ENCODE measurements at places on chromosomes 1 and 21.
A peak's percentile ranks its signal among the peaks of the same experiment; 100 is the strongest.

DNA sequence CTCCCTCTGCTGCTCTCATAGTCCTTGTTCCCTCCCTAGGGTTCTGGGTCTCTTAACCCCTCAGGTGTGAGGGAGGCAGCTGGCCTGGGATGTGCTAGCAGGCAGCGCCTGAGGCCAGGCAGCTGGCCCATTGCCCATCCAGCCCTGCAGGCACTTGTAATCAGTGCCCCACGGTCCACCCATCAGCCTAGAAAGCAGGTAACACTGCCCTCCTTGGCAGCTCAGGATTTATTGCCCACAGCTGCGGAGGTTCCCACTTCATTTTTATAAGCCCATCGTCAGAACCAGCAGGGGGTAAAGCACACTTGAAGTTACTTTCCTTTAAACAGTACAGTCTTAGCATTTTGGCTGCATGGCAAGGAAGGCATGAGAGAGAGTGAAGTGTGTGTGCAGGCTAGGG, 70.6 kb downstream of the TMEM53 start:
- DNase-seq = no peak

GRCh38 chr1:104125970-104126369, 376.3 kb downstream of the AMY1C start:
- DNase-seq = no peak

- no peak for DNase-seq
These were observed 1.9 kb downstream of the HDGF start for GRCh38 chr1:156749419-156750118.

- DNase-seq = no peak
These were observed 5.1 kb downstream of the PEF1 start for GRCh38 chr1:31639543-31639942.

GRCh38 chr1:107935396-107936064, 29.4 kb downstream of the VAV3 start:
- DNase-seq = no peak

GRCh38 chr1:75430526-75430925, 180.4 kb downstream of the SLC44A5 start:
- DNase-seq = no peak

DNA sequence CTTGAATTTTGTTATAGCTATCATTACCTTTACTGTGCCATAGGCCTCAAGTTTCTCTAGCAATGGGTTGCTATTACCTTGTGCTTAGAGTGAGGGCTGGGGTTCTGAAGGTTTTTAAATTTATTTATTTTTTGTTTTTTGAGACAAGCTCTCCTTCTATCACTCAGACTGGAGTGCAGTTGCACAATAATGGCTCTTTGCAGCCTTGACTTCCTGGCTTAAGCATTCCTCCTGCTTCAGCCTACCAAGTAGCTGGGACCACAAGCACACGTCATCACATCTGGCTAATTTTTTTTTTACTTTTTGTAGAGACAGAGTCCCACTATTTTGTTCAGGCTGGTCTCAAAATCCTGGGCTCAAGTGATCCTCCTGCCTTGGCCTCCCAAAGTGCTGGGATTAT, 41.5 kb downstream of the SNX27 start:
- no peak for DNase-seq

DNA sequence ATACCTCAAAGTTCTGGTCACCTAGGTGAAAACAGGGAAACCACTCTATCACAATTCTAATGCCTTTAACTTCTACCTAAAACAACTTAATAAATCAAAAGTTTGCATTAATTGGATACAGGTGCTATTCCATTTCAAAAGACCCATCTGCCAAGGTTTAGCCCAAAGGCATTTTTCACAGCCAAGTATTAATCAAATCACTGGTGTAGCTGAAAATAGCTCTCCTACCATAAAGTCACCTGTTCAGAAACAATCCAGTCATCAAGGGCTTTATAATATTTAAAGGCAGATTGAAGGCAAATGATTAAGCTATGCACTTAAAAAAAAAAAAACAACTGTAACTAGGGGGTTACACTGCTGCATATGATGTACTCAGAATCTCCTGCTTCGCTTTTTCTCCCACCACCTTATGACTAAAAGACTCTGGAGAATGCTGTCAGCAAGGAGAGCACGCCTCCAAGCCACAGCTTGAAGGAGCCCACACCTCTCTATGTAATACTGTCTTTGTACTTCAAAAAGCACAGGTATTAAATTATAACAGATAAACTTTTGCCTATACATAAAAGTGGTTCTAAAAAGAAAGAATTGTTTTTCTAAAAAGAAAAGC, 20.5 kb downstream of the KIAA0319L start:
- DNase-seq = no peak

DNA sequence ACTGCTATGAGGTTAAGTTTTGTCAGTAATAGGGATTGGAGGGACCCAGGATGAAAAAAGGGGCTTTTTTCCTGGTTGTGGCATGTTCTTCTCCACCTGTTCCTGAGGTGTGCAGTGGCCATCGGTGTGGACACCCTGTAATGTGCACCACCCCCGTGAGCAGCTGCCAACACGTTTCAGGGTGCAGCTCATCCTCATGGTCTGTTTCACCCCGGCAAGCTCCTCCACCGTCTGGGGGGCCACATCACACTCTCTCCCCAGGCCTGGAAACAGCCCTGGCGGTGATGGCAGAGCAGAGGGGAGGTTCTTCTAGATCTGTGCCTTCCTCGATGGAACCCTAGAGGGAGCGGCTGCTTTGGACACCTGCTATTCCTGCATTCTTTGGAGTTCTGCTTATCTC, 435.4 kb downstream of the MATN1 start:
- no peak for DNase-seq

DNA sequence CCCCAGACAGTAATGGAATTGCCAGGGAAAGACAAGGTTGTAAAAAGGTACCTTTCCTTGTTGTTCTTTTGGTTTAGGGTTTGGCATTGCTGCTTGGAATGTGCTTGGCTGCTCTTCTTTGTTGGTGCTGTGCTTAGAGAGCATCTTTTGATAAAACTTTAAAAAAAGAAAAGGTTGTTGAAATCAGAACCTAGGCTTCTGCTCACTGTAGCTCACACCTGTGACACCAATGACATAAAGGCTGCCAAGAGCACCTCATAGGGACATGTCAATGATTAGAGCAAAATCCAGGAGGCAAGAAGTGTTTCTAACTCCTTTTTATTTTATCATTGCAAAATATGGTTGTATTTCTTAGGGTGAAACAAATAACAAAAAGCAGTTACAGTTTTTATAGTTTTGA, 28.9 kb downstream of the CLEC20A start:
- DNase-seq = no peak

DNA sequence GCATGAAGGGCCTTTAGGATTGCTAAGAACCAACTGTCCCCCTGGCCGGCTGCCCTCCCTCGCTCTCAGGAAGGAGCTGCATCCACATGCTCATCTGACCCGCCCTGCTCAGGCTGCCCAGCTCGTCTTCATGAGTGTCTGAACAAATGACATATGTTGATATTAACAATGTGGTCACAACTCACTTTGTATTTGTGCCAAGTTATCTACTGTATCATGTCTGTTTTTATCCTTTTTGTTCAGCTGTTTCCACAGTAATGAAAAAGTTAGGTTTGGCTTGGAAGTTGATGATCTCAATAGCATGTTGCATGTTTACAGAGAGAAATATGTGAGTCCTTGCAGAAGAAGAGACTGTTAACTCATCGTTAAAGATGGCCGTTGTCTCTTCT, 75.1 kb downstream of the PHTF1 start:
- DNase-seq = no peak

- DNase-seq = no peak
These were observed 35.0 kb downstream of the FHAD1 start for GRCh38 chr1:15282038-15282437.

- no peak for DNase-seq
These were observed 29.8 kb upstream of the RNF186 start for GRCh38 chr1:19844731-19845495.

GRCh38 chr1:195200772-195201171, 1407.5 kb downstream of the KCNT2 start:
- no peak for DNase-seq

DNA sequence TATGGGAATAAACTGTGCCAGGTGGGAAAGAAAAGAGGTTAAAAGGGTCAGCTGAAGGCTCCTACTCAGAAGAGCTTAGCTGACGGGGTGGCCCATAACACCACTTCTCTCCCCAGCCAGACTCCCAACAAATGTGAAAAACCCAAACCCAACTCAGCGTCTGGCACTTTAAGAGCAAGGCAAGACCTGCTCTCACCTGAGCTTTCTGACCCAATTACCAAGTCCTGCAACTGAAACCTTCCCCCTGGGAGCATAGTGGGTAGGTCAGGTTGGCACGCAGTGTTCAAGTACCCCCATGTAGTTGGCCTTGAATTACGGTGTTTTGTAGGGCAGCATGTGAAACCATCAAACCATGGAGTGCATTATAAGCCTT, 3.2 kb downstream of the IRF6 start:
- DNase-seq = no peak

GRCh38 chr1:6547301-6547700, 7.0 kb downstream of the NOL9 start:
- no peak for DNase-seq

- DNase-seq = no peak
These were observed 7.2 kb upstream of the NHLH1 start for GRCh38 chr1:160359559-160360226.

- DNase-seq = no peak
These were observed 58.3 kb downstream of the AKT3 start for GRCh38 chr1:243791586-243792267.

- DNase-seq = peak; percentile 20
These were observed 38.6 kb upstream of the COX20 start for GRCh38 chr1:244796719-244797406.

GRCh38 chr1:90100566-90100965, 105.7 kb downstream of the ZNF326 start:
- no peak for DNase-seq

GRCh38 chr1:40825996-40826395, 36.2 kb downstream of the CITED4 start:
- no peak for DNase-seq

DNA sequence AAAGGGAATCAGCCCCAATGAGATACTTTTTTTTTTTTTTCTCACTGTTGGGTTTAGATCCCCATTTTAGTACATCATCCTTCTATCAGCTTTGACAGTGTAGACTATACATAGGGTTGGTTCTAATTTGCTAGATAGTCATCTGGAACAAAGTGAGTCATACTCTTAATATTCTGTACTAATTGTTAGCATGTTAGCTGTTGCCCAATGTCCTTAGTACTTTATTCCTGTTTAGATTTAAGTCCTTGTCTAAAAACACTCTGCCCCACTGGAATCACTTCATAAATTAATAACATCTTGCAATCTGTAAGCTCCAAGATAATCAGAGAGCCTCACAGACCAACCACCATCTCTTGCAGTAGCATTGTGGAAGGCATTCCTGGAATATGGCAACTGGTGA, 209.8 kb upstream of the KIAA0040 start:
- DNase-seq = no peak

- no peak for DNase-seq
These were observed 7.9 kb downstream of the MYOG start for GRCh38 chr1:203077956-203078355.

DNA sequence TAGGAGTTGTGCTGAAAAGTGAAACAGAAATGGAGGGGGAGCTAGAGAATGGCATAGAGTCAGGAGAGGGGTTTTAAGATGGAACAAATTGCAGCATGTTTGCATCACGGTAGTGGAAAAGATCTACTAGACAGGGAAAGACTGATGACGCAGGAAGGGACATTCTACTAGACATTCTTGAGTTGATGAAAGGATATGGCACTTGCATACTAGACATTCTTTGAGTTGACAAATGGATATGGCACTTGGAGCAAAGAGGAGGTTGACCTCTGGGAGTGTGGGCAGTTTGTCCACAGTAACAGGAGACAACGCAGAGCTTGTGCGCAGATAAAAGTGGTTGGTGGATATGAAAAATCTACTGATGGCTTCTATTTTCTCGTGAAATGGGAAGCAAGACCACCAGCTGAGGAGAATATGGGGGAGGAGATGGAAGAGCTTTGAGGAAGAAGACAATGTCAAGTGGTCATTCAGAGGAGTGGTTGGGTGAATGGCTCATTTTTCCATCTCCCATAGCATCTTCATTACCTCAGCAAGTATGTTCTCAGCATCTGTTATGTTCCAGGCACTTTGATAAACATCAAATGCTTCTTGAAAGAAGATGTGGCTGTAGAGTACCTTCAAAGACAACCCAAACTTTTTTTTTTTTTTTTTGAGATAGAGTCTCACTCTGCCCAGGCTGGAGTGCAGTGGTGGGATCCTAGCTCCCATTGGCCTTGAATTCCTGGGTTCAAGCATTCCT, 2.4 kb upstream of the CTPS1 start:
- DNase-seq = no peak

DNA sequence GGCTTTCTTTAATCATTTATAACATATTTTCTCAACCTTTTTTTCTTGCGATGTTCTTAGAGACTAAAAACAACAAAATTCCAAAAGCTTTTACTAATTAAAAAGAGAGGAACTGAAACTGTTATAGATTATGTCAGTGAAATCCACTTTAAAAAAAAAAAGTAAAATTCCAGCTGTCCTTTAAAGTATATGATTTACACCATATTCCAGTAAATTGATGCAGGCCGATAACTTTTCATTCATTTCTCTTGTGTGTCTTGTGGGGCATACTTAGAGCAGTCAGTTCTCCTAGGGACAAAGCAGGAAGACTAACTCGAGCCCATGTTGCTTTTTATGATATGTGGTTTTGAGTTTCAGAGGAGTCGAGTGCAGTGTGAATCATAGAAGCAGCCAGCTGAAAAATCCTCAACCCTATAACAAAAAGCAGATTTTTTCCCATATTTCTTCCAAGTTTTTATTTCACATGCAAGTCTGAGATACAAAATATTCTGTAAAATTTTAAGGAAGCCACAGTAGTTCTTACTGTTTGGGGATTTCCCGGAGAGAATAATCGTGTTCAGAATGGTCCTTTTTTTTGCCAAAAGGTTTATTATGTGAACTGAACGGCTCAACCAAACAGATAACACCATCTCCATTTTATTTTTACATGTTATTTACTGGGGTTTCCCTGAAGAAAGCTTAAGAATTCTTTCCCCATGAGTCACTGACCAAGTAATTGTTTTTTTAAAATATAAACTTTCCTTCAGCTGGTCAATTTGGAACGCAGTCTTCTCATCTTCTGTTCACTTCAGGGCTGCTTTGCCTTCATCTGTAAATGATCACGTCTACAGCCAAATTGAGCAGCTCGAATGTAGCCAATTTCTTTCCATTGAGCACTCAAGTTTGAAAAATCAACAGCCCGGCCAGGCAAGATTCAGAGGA, 77.0 kb upstream of the C1orf105 start:
- DNase-seq = no peak

- DNase-seq = no peak
These were observed 132.2 kb downstream of the CASZ1 start for GRCh38 chr1:10664251-10664650.

Measured in activated CD4-positive, alpha-beta T cell treated with anti-CD3 and anti-CD28 coated beads for 1 hour (primary cell).